Choroid plexus epithelial cell (primary cell): ENCODE measurements at places on chromosomes 2 and 18.
A peak's percentile ranks its signal among the peaks of the same experiment; 100 is the strongest.

GRCh38 chr2:81835321-81836000 is 1530.9 kb upstream of the LRRTM1 start:
- DNase-seq: peak; percentile 2

GRCh38 chr18:47490882-47491281 is 239.4 kb upstream of the SKOR2 start:
- no peak for DNase-seq

DNA sequence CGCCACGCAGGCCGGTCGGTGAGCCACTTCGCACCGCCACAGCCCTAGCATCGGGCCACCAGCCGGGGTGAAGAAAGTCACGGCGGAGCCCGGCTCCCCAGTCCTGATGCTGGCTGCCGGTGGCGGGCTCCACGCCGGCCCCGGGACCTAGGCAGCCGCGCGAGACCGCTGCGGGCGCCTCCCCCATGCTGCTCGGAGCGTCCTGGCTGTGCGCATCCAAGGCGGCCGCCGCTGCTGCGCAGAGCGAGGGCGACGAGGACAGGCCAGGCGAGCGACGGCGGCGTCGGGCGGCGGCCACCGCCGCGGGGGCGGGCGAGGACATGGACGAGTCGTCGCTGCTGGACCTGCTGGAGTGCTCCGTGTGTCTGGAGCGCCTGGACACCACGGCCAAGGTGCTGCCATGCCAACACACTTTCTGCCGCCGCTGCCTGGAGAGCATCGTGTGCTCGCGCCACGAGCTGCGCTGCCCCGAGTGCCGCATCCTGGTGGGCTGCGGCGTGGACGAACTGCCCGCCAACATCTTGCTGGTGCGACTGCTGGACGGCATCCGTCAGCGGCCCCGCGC is 433 bp downstream of the SH3RF3 start:
- DNase-seq: peak; percentile 30

DNA sequence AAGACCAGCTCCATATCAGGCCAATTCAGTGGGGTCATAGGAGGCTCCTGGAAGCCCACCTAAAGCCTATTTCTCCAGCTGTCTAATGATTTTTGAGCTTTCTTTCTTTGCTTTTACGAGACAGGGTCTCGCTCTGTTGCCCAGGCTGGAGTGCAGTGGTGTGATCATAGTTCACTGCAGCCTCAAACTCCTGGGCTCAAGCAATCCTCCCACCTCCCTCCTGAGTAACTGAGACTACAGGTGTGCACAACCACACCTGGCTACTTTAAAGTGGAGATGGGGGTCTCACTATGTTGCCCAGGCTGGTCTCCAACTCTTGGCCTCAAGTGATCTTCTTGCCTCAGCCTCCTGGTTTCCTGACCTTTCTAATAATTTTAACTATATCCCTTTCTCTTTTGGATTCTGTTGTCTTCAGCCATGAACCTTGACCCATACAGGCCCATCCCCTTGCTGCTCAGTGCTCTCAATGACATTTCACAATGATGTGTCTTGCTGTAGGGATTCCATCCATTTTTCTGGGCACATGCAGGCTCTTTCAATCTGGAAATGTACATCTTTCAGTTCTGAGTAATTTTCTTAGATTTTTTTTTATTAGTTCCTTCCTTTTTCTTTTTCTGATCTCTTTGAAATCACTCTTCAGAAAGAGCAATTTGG is 29.7 kb downstream of the GNLY start:
- peak; percentile 58 for DNase-seq

GRCh38 chr2:231935207-231935524 is 9.0 kb upstream of the NPPC start:
- DNase-seq: no peak

DNA sequence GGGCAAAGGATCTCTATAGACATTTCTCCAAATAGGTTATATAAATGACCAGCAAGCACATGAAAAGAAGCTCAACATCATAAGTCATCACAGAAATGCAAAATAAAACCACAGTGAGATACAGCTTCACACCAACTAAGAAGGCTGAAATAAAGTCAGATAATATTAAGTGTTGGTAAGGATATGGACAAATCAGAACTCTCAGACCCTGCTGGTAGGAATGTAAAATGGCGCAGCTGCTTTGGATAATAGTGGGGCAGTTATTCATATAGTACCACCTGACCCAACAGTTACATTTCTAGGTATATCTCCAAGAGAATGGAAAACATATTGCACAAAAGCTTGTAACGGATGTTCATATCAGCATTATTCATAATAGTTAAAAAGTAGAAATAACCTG is 14.0 kb downstream of the EPB41L5 start:
- no peak for DNase-seq

GRCh38 chr18:48551100-48551499 is 12.3 kb downstream of the CTIF start:
- DNase-seq: no peak

DNA sequence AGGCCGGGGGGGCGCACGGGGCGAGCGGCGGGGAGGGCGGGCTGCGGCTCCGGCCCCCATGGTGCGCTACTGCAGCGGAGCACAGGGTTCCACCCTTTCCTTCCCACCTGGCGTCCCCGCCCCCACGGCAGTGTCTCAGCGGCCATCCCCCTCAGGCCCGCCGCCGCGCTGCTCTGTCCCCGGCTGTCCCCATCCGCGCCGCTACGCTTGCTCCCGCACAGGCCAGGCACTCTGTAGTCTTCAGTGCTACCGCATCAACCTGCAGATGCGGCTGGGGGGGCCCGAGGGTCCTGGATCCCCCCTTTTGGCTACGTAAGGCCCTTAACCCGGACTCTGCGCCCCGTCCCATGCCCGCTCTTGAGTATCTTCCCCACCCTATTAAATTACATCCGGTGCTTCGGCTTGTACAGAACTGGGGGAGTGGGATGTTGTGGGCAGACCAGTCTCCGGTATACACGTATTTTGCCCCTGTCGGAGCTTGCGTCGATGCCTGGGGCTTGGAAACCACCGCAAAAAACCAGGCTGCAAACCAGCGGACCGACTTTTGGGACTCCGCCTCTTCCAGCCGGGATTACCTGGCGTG is 598 bp upstream of the WBP1 start:
- no peak for DNase-seq

DNA sequence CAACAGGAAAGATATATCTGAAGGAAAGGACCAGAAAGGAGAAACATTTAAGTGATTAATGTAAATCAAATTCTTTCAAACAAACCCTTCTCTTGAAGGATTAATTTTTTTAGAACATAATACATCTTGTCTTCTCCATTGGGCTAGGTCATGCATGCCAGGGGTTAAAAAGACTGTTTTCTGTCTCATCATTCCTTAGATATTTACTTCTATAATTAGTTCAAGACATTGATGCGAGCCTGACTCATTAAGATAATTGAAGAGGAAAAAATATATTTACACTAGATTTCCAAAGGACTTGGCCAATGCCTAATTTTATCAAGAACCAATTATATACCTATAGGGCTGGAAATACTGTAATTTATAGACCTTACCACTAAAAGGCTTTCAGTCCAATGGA is 166.6 kb upstream of the SETBP1 start:
- DNase-seq: no peak

GRCh38 chr2:151766437-151767153 is 32.3 kb upstream of the NEB start:
- peak; percentile 25 for DNase-seq

GRCh38 chr2:235757212-235757611 is 263.4 kb downstream of the AGAP1 start:
- no peak for DNase-seq

- DNase-seq: no peak
These were observed 18.8 kb upstream of the CCDC195 start for GRCh38 chr2:224734949-224735348.

DNA sequence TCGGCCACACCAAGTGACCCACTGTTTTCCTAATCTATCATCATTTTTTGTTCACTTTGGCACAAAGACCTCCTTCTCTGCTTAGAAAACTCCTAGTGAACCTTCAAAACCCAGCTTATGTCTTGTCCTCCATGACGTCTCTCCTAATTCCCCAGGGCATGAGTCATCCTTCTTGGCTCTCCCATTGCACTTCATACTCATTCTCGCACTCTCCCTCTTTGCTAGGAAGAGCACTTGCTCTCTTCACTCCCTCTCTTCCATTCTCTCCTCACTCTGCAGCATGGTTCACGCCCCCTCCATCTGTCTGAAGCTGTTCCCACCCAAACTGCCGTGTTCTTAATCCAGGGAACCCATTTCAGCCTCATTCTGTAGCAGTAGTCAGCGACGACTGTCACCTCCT is 103.9 kb downstream of the MRO start:
- peak; percentile 4 for DNase-seq

DNA sequence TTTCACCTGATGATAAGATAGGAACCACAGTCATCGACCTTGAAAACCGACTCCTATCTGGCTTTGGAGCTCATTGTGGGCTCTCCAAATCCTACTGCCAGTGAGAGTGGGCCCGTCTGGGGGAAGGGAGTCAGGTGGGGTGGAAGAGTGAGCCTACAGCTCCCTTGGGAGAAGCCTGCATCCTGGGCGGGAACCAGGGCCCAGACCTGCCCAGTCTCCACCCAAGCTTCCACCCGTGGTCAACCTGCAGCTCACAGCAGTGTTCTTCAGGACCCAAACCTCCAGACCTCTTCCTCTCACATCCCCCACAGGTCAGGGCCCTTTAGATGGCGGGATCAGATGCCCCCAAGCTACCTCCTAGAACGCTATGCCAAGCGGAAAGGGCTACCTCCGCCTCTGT is 40.2 kb downstream of the LMAN2L start:
- DNase-seq: no peak

DNA sequence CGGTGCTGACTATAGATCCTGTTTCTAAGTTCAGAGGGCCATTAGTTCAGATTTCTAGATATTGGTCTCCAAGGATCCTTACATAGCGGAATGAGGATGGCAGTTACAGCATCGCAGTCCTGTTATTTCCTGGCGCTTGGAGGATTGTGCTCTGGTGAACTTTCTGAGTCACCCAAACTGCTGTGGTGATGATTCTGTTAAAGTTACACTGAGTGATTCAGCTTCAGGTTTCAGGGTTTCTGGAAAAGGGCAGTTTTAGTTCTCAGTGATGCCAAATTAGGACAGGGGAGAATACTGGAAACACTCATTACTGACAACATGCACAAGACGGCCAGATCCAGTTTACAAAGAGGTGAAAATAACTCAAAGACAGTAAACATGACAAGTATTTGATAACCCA is 52.1 kb upstream of the ANKRD62 start:
- DNase-seq: peak; percentile 95

GRCh38 chr2:23697256-23698075 is 229.5 kb downstream of the ATAD2B start:
- DNase-seq: peak; percentile 32
